Activated CD8-positive, alpha-beta T cell treated with anti-CD3 and anti-CD28 coated beads, Interleukin-2, amount 10 ng/mL, durations not matched to agents 7 days and 5 days (primary cell): ENCODE measurements at places on chromosomes 7 and 10.

- no peaks in the 10 kb centered on the region for H3K36me3 ChIP-seq
- no peak overlapping the region for H3K4me3 ChIP-seq
- no peak overlapping the region for H3K27ac ChIP-seq
- no peak for DNase-seq
- peaks cover 6% of the 10 kb centered on the region for H3K4me1 ChIP-seq
These were observed 17.5 kb upstream of the ANLN start for GRCh38 chr7:36372156-36372555.

DNA sequence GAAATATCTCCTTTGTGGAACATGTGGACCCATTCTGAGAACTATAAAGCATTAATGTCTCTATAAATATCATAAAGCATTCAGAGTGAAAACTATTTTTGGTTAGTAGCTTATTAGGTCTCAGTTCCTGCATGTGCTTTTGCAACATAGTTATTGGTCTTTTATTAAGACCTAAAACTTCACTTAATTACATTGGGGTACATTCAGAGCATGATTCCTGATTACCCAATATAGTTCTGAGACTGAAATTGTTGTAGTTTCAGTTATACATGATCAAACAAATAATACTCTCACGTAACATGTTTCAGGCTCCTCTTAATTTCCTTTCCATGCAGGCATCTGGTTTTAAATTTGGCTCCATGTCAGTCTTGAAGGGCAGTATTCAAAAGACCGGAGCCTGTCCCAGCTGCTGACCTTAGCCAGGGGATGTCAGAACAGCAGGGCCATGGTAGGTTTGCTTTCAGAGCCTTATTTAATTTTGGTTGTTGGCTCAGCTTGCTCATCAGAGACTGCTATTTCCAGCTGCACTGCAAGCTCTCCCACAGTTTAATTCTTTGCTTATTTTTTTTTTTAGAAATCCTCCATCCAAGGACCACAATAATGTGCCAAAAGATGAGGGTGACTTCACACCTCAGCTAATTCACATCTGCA, 447.8 kb upstream of the FZD8 start:
- H3K4me3 ChIP-seq: no peak overlapping the region
- H3K27ac ChIP-seq: no peak overlapping the region
- DNase-seq: no peak
- H3K4me1 ChIP-seq: no peaks in the 10 kb centered on the region

- H3K4me1 ChIP-seq: no peaks in the 10 kb centered on the region
- DNase-seq: no peak
- H3K27ac ChIP-seq: no peak overlapping the region
- no peaks in the 10 kb centered on the region for H3K36me3 ChIP-seq
- H3K4me3 ChIP-seq: no peak overlapping the region
- H3K27me3 ChIP-seq: no peaks in the 10 kb centered on the region
These were observed 211.2 kb downstream of the GLI3 start for GRCh38 chr7:42025635-42026375.

DNA sequence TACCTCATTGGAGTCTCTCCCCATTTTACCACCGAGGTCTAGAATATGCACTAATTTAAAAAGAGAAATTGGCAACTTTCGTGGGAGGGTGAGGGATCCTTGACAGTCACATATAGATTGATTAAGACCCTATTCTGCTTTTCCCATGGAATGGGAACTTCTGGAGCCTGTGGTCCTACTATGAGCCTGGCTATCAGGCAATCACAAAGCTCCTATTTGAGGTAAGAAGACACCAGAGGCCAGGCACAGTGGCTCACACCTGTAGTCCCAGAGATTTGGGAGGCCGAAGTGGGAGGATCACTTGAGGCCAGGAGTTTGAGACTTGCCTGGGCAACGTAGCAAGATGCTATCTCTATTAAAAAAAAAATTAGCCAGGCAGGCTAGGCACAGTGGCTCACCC, 104.7 kb upstream of the CCNY start:
- H3K36me3 ChIP-seq: no peaks in the 10 kb centered on the region
- no peak overlapping the region for H3K27ac ChIP-seq
- H3K27me3 ChIP-seq: no peaks in the 10 kb centered on the region
- no peak for DNase-seq

- no peaks in the 10 kb centered on the region for H3K4me1 ChIP-seq
- H3K27me3 ChIP-seq: no peaks in the 10 kb centered on the region
- no peak overlapping the region for H3K27ac ChIP-seq
- no peaks in the 10 kb centered on the region for H3K36me3 ChIP-seq
These were observed 33.6 kb downstream of the DGKB start for GRCh38 chr7:14868937-14869336.

DNA sequence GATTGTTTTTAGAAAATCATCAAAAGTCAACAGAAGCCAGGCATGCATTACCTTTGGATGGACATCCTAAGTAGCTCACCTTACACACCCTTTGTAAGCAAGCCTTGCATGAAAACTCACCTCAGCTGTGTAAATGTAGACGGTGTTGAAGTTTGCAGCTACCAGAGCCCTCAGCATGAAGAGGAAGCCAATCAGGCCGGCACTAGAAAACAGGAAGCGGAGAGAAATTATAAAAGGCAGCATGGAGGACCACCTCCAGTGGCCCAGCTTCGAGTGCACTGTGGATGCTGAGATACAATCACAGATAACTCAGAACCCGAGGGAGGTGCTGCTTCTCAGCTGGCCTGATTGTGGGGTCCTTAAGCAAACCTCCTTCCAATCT, 75.3 kb downstream of the SVOPL start:
- peaks cover 9% of the 10 kb centered on the region for H3K36me3 ChIP-seq
- peak; percentile 69 for DNase-seq
- H3K27ac ChIP-seq: peak overlapping the region; percentile 90
- peak overlapping the region; percentile 69 for H3K4me3 ChIP-seq
